GM06990 (cell line): ENCODE measurements at places on chromosomes 6 and 20.
A peak's percentile ranks its signal among the peaks of the same experiment; 100 is the strongest.

DNA sequence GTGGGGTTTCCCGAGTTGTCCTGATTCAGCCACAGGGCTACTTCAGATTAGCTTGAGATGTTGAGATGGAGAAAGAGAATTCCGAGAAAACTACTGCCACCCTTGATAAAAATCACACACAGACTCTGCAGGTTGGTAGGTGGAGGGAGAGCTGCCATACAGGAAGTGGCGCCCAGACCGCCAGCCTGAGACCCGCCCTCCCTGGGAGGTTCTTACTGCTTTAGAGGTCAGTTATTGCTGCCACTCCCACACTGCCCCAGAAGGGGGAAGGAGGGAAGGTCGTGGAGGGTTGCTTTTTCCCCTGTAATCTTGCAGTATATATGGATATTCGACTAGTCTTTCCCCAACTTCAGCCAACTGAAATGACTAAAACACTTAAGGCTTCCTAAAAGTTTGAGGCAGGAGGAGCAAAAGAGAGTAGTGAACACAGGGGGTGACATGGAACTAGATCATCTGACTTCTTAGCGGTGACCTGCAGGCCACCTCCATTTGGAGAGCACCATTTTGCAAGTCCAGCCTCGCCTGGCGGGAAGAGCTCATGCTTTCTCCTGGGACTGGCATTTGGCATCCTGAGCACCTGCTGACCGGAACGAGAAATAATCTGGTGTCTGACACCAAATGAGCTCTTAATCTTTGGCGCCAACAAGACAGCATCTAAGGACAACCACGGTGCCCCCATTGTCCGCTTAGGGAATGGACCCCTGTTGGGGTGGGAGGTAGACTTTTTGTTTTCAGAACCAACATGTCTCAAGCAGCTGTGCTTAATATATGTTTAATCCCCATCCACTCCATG is 35.7 kb upstream of the SLC22A1 start:
- DNase-seq: no peak

GRCh38 chr6:159233365-159234101 is 64.3 kb downstream of the FNDC1 start:
- DNase-seq: no peak

DNA sequence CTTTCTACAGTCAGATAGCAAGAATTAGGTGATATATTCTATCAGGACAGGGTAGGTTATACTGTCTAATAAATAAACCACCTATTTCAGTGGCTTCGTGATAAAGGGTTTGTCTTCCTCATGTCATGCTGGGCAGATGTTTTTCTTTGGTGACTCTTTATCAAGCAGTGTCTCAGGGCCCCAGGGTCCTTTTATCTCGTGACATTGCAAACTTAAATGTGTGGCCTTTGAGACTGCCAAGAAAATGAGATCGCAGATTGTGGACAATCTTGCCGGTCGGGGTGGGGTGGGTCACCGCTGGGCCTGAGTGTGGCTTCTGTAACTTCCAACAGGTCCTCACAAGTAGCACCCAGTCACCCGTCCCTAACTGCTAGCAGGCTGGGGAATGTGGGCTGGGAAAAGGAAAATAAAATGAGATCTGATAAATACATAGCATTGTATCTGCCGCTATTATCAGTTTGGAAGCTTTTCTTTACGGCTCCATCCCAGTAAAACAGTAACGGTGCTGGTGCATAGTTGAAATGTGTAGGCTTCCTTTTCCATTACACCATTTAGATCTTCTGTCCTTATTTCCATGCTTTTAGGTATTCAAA is 50.5 kb upstream of the BMP6 start:
- no peak for DNase-seq

DNA sequence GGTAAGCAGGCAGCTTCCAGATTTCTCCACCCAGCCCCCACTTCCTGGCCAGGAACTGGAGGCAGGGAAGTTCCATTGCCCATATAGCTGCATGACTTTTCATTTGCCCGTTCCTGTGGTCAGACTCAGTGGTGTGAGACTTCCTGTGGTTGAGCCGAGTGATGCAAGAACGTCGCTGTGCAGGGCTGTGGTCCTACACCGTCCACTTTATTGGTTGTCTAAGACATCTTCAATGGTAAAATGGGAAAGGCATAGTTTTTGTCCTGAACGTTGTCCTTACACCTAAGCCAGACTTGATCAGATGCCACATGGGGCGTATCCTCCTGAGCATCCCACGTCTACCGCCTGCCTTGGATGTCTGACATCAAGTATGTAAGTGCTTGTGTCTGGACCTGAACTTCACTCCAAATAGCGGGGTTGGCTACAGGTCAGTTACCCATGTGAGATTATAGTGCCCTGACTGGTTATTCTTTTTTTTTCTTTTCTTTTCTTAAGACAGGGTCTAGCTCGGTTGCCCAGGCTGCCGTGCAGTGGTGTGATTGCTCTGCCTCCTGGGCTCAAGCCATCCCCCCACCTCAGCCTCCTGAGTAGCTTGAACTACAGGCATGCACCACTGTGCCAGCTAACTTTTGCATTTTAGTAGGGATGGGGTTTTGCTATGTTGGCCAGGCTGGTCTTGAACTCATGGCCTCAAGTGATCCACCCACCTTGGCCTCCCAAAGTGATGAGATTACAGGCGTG is 25.9 kb upstream of the GTSF1L start:
- peak; percentile 78 for DNase-seq

- DNase-seq: no peak
These were observed 41.4 kb downstream of the LAMP5 start for GRCh38 chr20:9555781-9556180.

DNA sequence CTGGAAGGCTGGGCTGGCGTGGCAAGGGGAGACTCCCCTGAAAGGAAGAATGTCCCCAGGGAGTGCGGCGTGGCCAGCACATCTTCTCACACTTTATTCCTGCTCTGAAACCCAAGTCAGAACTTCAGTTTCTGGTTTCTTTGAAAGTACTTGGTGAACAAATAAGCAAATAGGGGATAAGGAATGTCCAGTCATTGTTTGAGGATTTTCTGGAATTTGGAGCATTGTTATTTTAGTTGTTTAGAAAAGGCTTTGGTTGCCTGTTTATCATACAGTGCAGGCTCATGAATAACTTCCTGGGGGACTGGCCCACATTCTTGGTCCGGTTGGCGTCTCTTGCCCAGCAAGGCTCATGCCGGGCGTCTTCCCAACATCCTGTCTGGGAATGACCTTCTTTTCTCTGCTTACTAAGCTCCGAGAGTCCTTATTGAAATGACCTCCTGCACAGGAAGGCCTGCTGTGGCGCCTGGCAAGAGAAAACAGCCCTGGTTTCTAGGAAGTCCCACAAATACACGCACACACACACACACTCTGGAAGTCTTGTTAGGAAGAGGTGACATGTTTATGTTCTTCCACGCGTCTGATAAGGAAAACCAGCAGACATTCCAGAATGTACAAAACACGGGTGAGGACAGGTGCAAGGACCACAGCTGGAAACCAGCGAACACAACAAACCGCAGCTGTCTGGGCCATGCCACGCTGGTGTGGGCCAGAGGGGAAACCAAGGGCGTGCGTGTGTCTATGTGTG is 71.9 kb downstream of the TMEM170B start:
- no peak for DNase-seq

DNA sequence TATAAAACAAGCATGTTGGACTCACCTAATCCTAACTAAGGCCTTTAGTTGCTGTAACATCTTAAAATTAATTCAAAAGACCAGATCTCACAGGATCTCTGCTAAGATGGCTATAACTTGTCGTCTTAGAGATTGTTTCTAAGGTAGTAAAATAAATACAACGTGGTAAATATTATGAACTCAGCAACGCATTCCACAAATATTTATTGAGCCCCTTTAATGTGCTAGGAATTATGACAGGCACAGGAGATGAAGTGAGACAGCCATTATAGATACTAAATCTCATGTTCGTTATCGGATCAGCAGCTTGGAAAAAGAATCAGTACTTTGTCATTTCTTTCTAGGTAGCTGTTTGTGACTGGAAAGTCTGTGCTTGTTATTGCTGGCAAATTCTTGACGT is 20.9 kb upstream of the MCM3 start:
- DNase-seq: no peak

- DNase-seq: no peak
These were observed 141.6 kb downstream of the MTHFD1L start for GRCh38 chr6:151007076-151007475.

- DNase-seq: no peak
These were observed 281.8 kb downstream of the NRN1 start for GRCh38 chr6:5724911-5725310.

GRCh38 chr6:128036808-128037570 is 136.1 kb upstream of the THEMIS start:
- DNase-seq: no peak

- DNase-seq: no peak
These were observed 96.6 kb upstream of the IRAK1BP1 start for GRCh38 chr6:78770765-78771164.

DNA sequence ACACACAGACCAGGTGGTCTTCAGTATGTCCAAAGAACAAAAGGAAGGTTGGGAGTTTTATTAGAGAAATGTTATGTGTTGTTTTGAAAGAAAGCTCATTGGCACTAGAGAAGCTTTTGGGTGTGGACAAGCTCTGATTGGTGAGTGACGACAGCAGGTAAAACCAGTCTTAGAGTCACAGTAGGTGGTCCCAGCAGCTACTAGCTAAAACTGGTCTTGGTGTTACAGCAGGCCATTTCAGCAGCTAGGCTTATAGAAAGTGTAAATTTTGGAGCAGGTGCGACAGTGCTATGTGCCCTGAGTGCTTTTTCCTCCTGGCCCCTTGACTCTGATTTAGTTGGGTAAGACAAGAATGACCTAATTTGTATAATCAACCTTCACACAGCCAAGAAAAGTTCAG is 3.6 kb downstream of the CLDN20 start:
- no peak for DNase-seq

DNA sequence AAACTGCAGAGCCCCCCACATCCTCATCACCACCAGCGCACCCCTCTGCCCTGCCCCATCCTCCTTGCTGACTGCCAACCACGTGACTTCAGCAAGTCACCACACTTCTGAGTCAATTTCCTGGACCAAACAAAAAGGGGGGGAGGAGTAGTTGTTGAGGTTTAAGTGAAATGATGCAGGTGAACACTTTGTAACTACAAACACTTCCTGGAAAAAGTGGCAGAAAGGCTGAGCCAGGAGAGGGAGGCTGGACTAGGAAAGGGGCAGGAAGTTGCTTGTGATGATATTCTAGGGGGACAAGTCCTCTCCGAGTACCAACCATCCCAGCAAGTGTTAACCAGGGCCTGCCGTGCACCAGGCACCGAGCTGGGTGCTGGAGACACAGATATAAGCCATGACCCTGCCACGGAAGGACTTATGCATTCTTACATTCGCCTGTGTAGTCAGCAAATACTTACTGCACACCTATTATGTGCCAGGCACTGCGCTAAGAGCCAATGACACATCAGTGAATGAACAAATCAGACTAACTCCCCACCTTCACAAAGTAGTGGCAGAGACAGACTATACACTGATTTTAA is 67.3 kb downstream of the PREX1 start:
- peak; percentile 72 for DNase-seq

GRCh38 chr6:111761783-111762312 is 111.4 kb downstream of the FYN start:
- DNase-seq: no peak

GRCh38 chr6:124535746-124536145 is 426.5 kb upstream of the RNF217 start:
- DNase-seq: no peak

DNA sequence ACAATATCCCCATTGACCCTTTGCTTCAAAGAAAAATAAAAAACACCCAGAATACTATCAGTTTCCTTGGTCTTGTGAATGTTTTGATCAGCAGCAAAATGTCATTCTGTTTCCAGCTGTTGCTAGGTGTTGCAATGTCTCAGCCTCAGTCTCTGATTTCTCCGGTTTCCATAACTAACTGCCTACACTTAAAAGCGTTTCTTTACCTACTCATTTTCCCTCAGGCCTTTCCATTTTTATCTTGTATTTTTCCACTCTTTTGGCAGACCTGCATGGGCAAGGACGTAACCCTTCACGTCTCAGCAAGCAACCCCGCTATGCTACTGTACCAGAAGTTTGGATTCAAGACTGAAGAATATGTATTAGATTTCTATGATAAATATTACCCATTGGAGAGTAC is 49.4 kb downstream of the KAT14 start:
- DNase-seq: no peak

DNA sequence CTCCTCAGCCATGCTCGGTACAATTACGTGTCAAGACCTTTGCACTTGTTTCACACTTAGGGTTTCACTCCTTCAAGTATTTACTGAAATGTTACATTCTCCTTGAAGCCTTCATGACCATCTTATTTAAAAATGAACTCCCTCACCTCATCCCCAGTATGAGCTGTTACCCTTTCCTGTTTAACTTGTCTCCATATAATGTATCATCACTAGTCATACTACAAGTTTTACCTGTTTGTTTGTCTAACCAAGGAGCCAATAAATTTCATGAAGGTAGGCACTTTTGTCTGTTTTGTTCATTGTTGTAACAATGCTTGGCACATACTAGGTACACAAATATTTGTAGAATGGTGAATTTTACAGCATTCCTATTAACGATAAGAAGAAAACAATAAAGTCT is 46.1 kb upstream of the MTRF1L start:
- no peak for DNase-seq

DNA sequence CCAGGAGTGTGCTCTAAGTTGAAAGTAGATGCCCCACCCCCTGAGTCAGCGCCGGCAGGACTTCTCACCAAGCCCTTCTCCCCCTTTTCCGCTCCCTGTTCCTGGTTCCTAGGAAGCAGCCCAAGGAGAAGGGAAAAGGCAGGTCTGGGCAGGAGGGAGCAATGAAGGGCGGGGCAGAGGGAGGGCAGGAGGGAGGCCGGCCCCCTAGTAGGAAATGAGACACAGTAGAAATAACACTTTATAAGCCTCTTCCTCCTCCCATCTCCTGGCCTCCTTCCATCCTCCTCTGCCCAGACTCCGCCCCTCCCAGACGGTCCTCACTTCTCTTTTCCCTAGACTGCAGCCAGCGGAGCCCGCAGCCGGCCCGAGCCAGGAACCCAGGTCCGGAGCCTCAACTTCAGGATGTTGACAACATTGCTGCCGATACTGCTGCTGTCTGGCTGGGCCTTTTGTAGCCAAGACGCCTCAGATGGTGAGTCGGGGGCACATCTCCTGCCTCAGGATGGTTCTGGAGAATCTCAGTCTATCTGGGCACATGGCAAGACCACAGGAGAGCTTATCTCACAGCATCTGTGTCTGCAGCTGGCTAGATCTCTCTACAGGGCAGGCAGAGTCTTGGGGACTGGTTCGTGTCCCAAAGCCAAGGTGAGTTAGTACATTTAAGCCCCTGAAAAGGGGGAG is at the start of gene PROCR:
PROCR (plus strand) TSS at position 320 of the 681 bp plus-strand sequence; CDS start at position 403, 83 bp downstream.
- no peak for DNase-seq

DNA sequence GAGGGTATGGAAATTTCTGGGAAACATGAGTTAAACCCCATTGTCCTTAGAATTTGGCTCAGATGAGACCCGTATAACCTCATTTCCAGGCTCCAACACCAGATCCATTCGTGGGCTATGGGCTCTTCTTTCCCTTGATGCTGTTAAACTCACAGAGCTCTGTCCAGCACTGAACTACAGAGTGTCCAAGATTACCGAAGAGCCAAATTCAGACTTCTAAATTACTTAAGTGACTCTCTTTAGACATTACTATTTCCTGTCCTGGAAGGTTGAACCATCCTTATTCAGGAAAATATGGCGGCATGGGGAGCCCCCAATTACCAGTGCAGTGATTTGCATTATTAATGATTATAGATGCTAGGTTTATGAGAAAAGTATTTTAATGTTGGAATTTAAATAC is 124.9 kb upstream of the EDN1 start:
- DNase-seq: no peak
